Transverse colon (tissue), 4 donors: ENCODE measurements at places on chromosomes 11 and 22.
A peak's percentile ranks its signal among the peaks of the same experiment; 100 is the strongest.

GRCh38 chr11:76119779-76120178 is 86.5 kb downstream of the WNT11 start:
- no peaks in the 10 kb centered on the region for H3K36me3 ChIP-seq
- no peak overlapping the region for H3K4me3 ChIP-seq
- peak overlapping the region; percentile 71 for H3K27ac ChIP-seq
- H3K27me3 ChIP-seq = no peaks in the 10 kb centered on the region
- no peak for DNase-seq

DNA sequence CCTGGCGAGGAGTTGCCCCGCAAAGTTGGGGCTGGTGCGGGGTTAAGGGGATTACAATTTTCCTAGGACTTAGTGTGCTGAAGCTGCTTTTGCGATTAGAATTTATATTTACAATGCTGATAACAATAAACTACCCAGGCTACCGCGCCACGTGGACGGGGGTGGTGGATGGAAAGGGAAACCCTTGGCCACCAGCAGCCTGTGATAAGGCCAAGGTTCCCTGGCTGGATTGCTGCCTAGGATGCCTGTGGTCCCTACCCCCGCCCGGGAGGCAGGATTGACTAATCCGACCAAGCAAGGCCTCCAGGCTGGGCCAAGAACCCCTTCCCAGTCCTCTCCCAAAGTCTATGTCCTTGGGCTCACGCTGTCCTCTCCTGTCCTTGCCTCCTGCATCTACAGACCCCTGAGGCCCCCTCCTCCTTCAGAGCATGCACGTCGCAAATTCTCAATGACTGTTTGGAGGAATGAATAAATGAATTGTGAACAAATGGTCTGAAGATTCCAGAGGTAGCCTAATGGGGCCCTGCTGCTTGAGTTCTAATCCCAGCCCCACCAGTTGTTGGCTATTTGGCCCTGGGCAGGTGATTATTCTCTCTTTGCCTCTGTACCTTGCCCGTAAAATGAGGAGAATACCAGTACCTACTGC is 7.6 kb upstream of the CHKA start:
- H3K27ac ChIP-seq = peak overlapping the region; percentile 68
- DNase-seq = peak; percentile 68
- H3K36me3 ChIP-seq = no peaks in the 10 kb centered on the region
- H3K4me1 ChIP-seq = peaks cover 18% of the 10 kb centered on the region
- peak overlapping the region; percentile 51 for H3K4me3 ChIP-seq
- H3K27me3 ChIP-seq = no peaks in the 10 kb centered on the region

DNA sequence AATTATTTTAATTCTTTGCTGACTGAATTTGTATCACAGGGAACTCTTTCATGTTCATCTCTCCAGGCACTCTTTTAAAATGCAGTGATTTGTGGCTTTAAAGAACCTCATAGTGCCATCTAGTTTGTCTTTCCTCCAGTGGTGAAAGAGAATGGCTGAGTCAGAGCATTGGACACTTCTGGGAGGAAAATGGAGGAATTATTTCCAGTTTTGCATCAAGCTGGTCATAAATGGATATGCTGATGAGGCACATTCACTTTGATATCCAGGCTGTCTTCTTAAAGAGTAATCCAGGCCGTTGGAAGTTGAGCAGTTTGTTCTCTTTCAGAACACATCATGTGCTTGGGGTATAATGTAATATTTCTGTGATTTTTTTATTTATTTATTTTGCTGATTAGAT is 273.7 kb downstream of the DDX10 start:
- H3K27me3 ChIP-seq = no peaks in the 10 kb centered on the region
- no peak for DNase-seq
- no peaks in the 10 kb centered on the region for H3K4me1 ChIP-seq
- no peak overlapping the region for H3K4me3 ChIP-seq
- no peaks in the 10 kb centered on the region for H3K36me3 ChIP-seq
- no peak overlapping the region for H3K27ac ChIP-seq

DNA sequence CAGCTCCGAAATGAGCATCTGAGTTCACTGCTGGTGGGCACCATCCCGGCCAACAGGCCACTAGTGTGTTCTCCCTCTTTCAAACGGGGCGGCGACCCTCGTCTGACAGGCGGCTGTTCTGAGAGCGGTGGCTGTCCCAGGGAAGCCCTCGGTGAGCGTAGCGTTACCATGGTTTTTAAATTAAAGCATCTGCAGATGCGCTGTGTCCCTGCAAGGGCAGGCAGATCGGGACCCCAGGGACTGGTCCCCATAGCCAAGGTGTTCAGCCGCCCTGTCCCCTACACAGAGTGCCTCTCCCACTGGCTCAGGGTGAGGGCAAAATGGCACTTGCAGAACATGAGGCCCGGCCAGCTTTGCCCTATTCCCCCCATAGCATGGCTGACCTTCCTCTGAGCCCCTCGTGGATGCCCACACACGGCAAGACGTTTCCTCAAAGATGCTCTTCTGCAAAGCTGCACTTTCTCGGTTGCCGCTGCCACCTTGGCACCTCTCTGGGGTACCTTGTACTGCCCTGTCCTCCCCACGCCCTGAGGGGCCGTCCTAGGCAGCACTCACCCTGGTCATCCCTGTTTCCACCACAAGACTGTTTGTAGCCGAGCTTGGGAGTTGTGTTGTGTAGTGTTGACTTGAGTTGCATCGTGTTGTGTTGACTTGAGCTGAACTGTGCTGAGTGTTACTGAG is 51.9 kb upstream of the KCNQ1OT1 start:
- H3K27ac ChIP-seq = no peak overlapping the region
- no peaks in the 10 kb centered on the region for H3K36me3 ChIP-seq
- no peaks in the 10 kb centered on the region for H3K4me1 ChIP-seq
- H3K4me3 ChIP-seq = no peak overlapping the region
- peak; percentile 2 for DNase-seq

DNA sequence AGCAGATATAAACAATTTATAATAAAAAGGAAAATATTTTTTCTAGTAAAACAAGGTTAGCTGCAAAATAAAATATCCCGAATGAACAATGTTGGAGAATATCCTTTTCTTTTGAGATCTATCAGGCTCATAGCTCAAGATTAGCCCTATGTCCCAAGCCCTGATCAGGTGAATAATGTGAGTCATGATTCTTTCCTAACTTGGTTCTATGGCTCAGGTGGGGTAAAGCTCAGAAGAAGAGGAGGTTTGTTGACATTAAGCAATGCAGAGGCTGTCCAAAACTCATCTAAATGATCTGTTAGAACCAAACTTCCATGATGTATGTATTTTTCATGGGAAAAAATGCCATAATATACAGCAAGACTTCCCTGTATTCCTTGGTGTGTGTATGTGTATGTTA is 86.1 kb downstream of the TRIM44 start:
- no peaks in the 10 kb centered on the region for H3K27me3 ChIP-seq
- DNase-seq = no peak
- H3K4me1 ChIP-seq = peaks cover 12% of the 10 kb centered on the region
- H3K27ac ChIP-seq = no peak overlapping the region
- H3K4me3 ChIP-seq = no peak overlapping the region

DNA sequence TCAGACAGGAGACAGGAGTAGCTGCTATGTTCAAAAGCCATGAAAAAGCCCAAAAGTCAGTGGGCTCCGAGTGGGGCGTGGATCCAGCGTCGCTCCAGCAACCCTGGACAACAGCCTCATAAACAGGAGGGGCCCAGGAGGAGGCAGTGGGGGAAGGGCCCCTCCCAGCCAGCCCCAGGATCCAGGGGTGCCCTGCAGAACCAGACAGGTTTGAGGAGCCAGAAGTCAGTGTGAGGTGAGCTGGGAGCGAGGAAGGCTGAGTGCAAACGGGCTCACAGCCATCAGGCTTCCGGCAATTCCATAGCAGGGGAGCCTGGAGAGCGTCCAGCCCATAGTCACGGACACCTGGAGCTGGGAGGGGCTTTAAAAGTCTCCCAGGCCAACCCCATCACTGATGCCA is 217.7 kb downstream of the MN1 start:
- DNase-seq = no peak
- no peaks in the 10 kb centered on the region for H3K36me3 ChIP-seq
- no peaks in the 10 kb centered on the region for H3K27me3 ChIP-seq
- H3K27ac ChIP-seq = no peak overlapping the region
- no peak overlapping the region for H3K4me3 ChIP-seq

DNA sequence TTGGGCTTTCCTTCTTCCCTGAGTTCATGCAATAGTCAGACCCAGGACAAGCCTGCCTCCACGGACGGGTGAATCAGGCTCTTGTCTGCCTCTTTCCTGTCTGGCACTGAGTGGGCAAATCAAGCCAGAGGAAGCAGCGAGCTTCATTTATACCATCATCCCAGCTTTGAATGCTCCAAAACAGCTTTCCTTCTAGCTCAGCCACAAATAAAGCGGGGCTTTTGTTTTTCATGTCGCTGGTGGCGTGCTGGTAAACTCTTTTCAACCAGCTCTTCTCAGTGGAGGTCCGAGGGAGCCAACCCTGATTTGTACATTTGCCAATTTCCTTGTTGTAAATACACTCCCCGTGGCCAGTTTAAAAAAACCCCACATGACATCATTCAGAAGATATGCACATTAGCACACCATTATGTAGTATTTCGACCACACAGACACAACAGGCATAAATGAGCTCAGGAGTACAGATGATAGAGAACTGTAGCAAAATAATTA is 8.6 kb downstream of the C11orf91 start:
- H3K27me3 ChIP-seq = no peaks in the 10 kb centered on the region
- no peaks in the 10 kb centered on the region for H3K36me3 ChIP-seq
- peaks cover 39% of the 10 kb centered on the region for H3K4me1 ChIP-seq
- H3K4me3 ChIP-seq = no peak overlapping the region

DNA sequence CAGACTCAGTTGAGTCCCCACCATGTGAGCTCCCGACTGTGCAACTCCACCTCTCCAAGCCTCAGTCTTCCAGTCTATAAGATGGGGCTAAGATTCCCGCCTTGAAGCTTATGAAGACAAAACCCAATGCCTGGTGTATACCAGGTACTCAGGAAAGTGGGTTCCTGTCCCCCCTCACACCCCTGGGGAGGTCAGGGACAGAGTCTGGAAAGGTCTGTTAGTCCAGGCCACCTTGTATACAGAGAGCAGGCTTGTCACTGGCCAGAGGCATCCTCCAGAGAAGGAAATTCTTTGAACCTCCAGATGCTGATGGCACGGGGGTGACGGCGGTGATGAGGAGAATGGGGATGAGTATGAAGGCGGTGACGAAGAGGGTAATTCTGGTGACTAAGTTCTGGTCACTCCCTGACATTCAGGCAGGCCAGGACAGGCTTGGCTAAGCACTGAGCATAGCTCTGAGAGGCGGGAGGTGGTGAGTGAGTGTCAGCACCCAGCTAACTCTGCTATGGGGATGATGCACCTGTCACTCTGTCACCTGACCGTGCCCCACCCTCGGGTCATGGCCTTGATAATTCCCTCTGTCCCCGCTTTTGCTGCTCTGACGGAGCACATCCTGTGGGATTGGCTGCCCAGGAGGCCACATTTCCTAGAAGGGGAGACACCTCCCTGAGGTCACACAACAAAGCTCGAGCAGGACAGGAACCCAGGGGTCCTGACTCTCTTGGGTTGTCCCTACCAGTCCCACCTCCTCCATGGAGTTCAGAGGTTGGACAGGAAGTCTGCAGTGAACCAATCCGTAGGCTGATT is 30.9 kb upstream of the CSNK1E start:
- no peak overlapping the region for H3K27ac ChIP-seq
- no peaks in the 10 kb centered on the region for H3K36me3 ChIP-seq
- H3K27me3 ChIP-seq = peaks cover 7% of the 10 kb centered on the region

DNA sequence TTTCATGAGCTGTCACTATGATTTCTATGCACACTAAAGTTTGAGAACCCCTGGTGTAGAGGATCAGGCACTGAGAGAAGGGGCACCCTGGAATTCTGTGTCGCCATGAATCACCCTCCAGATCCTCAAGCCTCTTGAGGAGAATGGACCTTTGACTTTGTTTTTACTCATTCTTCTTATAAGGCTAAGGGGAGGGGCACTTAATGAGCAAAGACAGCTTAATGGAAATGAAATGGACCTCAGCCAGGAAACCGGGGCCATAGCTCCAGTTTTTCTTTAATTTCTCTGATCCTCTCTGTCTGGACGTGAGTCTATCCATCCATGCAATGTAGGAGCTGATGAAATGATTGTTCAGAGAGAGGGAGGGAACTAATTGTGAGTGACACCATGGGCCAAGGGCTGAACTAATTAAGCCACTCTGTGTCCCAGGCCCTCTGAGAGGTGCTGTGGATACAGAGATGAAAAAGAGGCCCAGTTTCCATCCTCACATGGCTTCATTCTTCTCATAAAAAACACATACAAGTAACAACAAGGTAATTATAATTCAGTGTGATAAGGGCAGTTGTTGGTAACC is 32.8 kb downstream of the OR2AT4 start:
- no peak overlapping the region for H3K27ac ChIP-seq
- H3K36me3 ChIP-seq = no peaks in the 10 kb centered on the region
- H3K27me3 ChIP-seq = no peaks in the 10 kb centered on the region
- no peak for DNase-seq
- no peaks in the 10 kb centered on the region for H3K4me1 ChIP-seq

DNA sequence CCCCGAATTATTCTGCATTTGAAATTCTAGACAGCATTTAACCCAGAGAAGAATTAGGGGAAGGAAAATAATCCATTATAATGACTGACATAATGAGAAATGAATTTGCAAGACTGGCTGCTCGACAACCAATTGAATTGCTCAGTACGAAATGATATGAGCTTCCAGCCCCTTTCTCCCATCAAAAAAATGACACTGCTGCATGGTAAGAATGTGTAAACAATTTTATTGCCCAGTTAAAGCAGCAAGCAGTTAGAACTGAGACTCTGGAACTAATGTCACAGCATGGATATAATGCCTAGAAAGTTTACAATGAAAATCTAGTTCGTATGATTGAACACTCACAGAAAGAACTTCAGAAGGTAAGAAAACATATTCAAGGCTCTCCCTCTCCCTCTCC is 24.7 kb upstream of the PCF11 start:
- H3K4me3 ChIP-seq = no peak overlapping the region
- no peaks in the 10 kb centered on the region for H3K27me3 ChIP-seq
- no peak for DNase-seq
- H3K27ac ChIP-seq = no peak overlapping the region
- no peaks in the 10 kb centered on the region for H3K36me3 ChIP-seq

DNA sequence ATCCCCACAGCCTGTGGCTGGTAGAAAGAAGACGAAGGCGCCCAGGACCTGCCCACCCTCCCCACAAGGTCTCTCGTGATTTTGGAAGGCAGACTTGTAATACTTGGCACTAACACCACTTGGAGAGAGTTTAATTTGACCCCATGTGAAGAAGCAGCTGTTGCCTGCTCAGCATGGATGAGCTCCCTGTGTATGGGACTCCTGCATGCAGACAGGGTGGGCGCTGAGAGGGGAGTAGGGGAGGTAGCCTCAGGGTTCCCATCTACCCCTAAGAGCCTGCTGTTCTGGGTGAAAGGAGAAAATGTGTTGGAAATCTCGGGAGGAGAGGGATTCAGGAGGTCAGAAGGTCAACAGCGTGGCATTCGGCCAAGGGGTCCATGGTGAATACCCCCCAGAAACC is 625.9 kb downstream of the TBC1D22A start:
- no peaks in the 10 kb centered on the region for H3K27me3 ChIP-seq
- no peaks in the 10 kb centered on the region for H3K36me3 ChIP-seq
- DNase-seq = no peak
- H3K4me1 ChIP-seq = no peaks in the 10 kb centered on the region
- no peak overlapping the region for H3K27ac ChIP-seq

- H3K27me3 ChIP-seq = no peaks in the 10 kb centered on the region
- H3K4me3 ChIP-seq = no peak overlapping the region
- peaks cover 21% of the 10 kb centered on the region for H3K4me1 ChIP-seq
- DNase-seq = no peak
- H3K36me3 ChIP-seq = no peaks in the 10 kb centered on the region
- H3K27ac ChIP-seq = peak overlapping the region; percentile 51
Measured at GRCh38 chr22:23137468-23137867, 4.3 kb downstream of the RSPH14 start.

GRCh38 chr11:129574431-129574830 is 198.8 kb downstream of the BARX2 start:
- H3K4me1 ChIP-seq = no peaks in the 10 kb centered on the region
- H3K36me3 ChIP-seq = no peaks in the 10 kb centered on the region
- H3K27ac ChIP-seq = no peak overlapping the region
- no peak overlapping the region for H3K4me3 ChIP-seq
- no peak for DNase-seq
